ENCODE measurements at places on chromosomes 2 and 18. TPM values are rescaled to one million over a fixed set of nuclear protein-coding genes. Genes with fewer than 3 reads are reported as not detected.
A peak's percentile ranks its signal among the peaks of the same experiment; 100 is the strongest.

Gene RESP18
- not detected for total RNA-seq

Gene GREB1
- total RNA-seq, result 74.3 TPM

DNA sequence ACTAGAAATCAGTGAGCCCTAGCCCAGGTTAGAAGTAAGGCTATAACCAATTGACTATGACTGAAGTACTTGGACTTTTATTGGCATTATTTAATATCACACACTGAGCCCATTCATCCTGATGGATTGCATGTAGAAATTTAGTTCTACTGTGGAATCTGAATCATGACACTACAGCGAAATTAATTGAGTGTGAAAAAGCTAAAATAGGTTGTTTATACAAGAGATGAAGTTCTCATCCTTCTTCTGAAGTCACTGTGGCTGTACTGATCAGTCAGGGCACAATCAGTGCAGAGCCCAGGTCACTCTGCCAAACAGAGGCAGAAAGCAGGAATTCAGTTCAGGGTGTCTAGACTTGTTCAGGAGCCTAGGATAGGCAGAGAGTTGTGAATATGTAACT, 158.9 kb downstream of the BABAM2 start:
- DNase-seq, result no peak

DNA sequence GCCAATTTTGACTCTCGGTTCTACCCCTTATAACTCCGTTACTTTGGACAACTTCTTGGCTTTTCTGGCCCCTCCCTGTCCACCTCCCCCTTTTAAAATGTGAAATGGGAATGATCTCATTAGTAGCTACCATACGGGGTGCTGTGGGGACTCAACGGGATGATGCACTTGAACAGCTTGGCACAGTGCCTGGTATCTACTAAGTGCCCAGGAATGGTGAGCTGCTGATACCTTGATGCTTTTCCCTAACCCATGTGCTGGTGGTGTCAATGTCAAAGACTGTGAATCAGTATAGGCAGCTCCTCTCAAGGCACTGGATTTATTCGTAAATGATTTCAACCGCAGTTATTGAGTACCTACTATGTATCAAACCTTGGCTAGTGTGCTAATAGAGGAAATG, 204.2 kb downstream of the LOXHD1 start:
- no peak for DNase-seq

DNA sequence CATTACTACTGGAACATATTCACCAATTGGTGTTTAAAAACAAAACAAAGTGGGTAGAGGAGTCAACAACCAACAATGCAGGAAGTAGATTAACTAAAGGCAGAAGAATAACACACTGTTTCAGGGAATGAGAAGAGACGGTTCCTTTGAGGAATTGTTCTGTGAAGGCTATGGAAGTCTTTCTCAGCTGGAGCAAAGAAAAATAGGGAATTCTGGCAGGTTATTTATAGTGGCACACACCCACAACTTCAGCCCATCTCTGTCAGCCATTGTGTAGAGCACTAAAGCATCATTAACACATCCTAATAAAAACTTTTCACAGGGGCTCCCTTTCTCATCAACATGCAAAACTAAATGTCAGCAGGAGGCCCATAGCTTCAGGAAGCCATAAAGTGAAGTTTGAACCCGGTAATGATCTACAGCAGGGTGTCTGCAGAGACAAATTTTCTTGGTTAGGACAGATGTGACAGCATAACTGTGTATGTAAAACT, 113.6 kb downstream of the CDH2 start:
- DNase-seq, result no peak

- DNase-seq, result no peak
Observed at GRCh38 chr2:239769554-239770245, 255.4 kb downstream of the NDUFA10 start.

Gene FBXO36
- 4.2 TPM for total RNA-seq

GRCh38 chr18:79866889-79867574, 69.3 kb downstream of the KCNG2 start:
- DNase-seq, result no peak

- no peak for DNase-seq
Observed at GRCh38 chr18:8982416-8983183, 119.9 kb upstream of the NDUFV2 start.

GRCh38 chr2:85551698-85552678, 9.3 kb downstream of the GGCX start:
- DNase-seq, result peak; percentile 78

DNA sequence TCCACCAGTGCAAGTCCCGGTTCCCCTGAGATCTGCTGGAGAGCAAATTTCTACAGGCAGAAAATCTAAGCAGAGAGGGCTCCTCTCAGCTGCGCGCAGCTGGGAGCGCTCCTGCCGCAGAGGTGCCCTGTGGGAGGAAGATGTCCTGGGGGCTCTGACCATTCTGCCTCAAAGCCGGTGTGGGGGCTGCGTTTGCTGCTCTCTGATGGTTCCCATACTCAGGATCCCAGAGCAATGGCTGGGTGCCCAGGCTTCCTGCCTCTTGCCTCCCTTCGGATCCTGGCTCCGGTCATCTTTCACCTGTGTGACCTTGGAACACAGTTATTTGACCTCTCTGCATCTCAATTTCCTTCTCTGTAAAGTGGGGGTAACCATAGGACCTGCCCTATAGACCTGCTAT, 434.2 kb downstream of the ZNF521 start:
- DNase-seq, result no peak

DNA sequence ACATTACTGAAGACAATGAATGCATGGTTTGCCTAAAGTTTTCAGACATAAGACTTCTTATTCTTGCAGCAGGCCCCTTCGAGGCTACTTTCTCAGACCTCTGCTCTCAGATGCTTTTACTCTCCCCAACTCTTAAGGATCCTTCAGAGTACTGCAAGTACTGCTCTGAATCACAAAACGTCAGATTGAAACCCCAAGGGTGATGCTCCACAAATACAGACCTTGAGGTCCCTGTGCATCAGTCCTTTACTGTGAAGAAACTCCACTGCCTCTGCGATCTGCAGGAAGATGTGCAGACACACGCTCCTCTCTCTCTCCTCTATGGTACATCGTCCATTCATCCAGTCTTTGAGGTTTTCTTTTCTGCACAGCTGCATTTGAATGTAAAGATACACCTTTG, 52.8 kb downstream of the EIF2AK3 start:
- DNase-seq, result no peak

GRCh38 chr18:42268798-42269197, 313.8 kb downstream of the PIK3C3 start:
- DNase-seq, result no peak

Gene MPPE1
- 13.3 TPM for total RNA-seq

Gene NOP58
- total RNA-seq, result 72.6 TPM

DNA sequence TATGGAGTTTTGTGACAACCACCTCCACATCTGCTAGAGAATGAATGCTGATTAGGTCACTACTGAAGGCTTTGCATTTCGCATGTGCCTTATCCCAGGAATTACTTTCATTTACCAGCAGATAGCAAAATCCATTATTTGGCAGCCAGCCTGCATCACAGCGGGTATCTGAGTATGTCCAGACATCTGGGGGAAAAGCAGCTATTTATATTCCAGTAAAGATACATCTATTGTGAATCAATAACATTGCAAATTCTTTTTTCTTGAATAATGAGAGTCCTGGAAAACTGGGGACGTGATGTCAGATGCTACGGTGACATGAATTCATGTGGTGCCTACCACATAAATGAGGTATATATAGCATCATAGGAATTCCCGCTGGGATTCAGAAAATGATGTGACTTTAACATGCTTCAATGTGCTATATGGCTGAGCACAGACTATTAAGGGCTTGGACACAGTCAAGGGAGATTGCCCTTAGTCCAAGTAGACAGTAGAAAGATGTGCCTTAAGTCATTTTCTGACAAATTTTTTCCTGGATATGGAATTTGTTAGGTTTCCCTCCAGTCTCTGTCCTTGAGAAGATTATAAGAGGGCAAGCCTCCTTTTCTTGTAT, 84.2 kb upstream of the CD302 start:
- no peak for DNase-seq

DNA sequence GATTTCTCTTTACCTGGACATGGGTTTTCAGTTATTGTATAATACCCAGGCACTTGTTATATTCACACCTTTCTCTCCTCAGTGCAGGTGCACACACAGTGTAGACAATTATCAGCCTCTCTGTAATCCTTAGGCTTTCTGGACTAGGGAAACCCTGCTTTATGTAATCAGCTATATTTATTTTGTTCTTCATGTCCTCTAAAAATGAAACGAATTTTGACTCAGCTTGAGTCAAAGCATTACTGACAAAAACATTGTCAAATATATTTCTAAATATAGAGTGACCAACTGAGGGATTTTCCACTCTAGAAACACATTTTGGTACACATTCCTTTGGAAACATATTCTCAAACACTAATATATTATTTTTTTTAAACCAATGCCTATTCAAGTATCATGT, 144.8 kb upstream of the GULP1 start:
- no peak for DNase-seq

GRCh38 chr2:185284696-185285095, 453.9 kb upstream of the FSIP2 start:
- no peak for DNase-seq

DNA sequence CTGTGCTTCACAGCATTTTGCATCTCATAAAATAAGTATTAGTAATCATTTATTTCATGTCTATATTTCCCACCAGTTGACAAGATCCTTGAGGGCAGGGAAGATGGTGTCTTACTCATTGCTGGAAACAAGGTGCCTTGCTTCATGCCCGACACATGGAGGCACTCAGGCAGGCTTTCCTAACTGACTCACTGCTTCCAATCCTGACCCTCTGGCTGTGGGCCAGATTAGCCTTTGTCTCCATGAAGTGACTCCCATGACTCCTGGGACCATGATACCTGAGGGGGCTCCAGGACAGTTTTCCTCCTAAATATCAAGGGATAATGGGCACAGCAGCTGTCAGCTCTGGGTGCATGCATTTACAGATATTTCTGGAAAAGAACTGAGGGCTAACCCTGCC, 275.1 kb downstream of the AGPS start:
- no peak for DNase-seq

- DNase-seq, result peak; percentile 58
Observed at GRCh38 chr2:37767959-37768925, 96.8 kb upstream of the CDC42EP3 start.

GRCh38 chr2:170141865-170142264, 36.1 kb upstream of the MYO3B start:
- no peak for DNase-seq

- no peak for DNase-seq
Observed at GRCh38 chr18:22564036-22564435, 146.3 kb upstream of the CTAGE1 start.

Gene CNPPD1
- total RNA-seq, result 50.9 TPM

- DNase-seq, result no peak
Observed at GRCh38 chr2:197600306-197600705, 75.1 kb downstream of the RFTN2 start.

DNA sequence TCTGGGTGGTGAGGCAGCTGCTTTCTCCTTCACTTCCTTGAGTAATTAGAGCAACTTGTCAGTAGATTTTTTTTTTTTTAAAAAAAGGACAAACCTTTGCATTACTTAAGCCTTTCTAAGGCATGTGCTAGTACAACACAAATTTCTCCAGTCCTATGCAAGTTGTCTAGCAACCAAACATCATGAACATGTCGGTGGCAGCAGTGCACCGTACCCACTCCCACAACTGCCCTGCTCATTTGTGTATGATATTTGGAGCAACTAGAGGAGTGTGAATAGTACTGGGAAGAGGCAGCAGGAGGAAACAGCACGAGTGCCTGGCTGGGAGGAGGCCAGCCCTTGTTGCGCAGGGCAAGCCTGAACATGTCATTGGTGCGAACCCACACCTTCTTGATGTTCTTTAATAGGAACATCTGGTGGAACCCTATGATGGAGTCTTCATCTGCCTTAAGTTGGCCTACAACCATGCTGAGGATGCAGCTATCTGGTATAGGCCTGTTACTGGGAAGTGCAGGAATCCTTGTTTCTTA, 238.3 kb downstream of the TDRD15 start:
- DNase-seq, result no peak

DNA sequence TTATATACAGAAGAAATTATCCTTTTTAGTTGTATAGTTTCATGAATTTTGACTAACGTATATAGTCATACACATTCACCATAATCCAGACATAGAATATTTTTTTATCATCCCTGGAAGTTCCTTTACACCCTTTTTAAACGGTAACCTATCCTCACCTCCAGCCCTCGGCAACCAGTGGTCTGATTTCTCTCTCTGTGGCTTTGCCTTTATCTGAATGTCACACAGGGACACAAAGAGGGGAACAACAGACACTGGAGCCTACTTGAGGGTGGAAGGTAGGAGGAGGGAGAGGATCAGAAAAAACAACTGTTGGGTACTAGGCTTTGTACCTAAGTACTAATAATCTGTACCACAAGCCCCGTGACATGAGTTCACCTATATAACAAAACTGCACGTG, 191.9 kb downstream of the MC4R start:
- no peak for DNase-seq

DNA sequence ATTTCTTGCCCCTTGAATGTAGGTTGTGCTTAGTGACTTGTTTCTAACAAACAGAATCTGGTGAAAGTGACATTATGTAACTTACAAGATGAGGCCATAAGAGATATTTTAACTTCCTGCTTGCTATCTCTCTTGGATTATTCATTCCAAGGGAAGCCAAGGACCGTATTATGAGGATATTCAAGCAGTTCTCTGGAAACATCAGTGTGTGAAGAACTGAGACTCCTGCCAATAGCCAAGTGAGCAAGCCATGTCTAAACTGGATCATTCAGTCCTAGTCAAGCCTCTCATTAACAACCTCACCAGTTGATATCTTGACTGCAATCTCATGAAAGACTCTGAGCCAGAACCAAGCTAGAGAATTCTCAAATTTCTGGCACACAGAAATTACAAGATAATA, 765.1 kb upstream of the SLC8A1 start:
- no peak for DNase-seq

Gene TMEM182
- 2.8 TPM for total RNA-seq

Gene SUPT7L
- total RNA-seq, result 30.2 TPM

DNA sequence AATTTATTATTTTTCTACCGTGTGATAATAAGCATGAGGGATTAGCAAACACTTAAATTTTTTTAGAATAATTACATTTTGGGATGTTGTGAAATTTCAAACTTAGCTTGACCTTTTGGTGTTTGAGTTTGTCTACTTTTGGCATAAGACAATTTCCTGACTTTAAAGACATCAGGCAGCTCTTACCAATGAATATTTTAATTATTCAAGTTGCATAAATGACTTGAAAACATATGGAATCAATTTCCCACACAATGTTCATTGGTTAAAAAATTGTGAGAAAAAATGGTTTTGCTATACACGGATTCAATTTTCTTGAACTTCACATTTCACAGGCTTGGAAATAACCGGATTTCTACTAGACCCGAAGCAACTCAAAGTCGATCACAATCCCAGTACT, 243.4 kb downstream of the IKZF2 start:
- DNase-seq, result no peak

DNA sequence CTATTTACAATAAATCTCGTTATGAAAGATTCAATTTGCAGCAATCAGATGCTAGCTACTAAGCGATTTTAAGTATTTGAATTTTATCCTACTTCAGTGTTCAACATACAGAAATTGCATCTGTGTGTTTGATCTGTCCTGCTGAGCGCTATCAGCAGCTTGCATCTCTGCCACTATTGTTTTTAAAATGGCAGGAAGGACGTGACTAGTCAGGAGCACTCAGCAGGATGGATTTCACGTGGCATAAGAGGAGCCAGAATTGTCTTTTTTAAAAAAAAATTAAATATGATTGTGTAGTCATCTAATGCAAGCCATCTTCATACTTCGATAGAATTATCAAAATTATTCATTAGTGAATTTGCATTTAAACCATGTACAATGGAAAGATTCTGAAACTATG, 2.8 kb upstream of the KLHL14 start:
- DNase-seq, result no peak

Gene SLC8A1
- total RNA-seq, result 9.2 TPM

Gene EMILIN1
- 95.1 TPM for total RNA-seq

GRCh38 chr2:231053846-231054245, 2.8 kb upstream of the PSMD1 start:
- DNase-seq, result no peak

- no peak for DNase-seq
Observed at GRCh38 chr2:131120815-131121317, 15.7 kb downstream of the PLEKHB2 start.

Measured in tibial nerve (tissue), 4 donors.